Activated naive CD8-positive, alpha-beta T cell treated with anti-CD3 and anti-CD28 coated beads, Interleukin-2, amount 10 ng/mL, durations not matched to agents 7 days and 5 days (primary cell): ENCODE measurements at places on chromosomes 1 and 21. TPM values are rescaled to one million over a fixed set of nuclear protein-coding genes. Genes with fewer than 3 reads are reported as not detected.

DNA sequence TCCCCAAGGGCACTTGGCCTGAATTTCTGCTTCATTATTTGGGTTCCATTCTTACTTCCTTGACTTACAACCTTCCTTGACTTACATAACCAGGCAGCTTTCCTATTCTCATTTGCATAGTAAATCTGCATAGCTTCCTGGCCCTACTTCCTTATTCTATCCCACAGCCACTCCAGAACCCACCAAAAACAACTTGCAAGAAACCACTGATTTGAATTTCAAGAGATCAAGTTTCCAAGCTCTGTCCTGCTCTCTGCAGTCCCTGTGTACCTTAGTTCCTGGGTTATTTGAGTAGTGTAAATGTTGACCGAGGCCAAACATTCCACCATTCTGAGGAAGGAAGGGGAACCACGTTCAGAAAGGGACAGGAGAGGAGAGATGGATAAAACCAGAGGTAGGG, 603.3 kb downstream of the PTPRC start:
- peak overlapping the region; percentile 18 for H3K27ac ChIP-seq
- no peak overlapping the region for H3K4me3 ChIP-seq
- H3K4me1 ChIP-seq: peaks cover 12% of the 10 kb centered on the region
- H3K36me3 ChIP-seq: peaks cover 6% of the 10 kb centered on the region

DNA sequence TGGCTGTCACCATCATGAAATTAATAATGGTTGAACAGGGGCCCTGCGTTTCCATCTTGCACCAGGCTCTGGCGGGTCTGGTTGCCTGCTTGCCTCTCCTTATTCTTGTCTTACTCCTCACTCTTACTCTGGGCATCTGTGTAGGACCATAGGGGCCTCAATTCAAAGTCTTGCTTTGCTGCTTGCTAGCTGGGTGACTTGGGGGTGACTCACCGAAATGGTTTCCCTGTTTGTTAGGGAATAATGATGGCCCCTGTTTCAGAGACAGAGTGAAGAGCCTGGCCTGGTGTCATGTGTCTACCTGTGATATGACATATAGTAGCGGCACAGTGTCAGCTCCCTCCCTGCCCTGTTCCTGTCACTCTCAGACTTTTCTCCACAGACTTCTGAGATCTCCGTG, 24.6 kb downstream of the KCNC4 start:
- peaks cover 1% of the 10 kb centered on the region for H3K36me3 ChIP-seq
- H3K4me3 ChIP-seq: no peak overlapping the region
- DNase-seq: no peak
- H3K27ac ChIP-seq: no peak overlapping the region
- H3K4me1 ChIP-seq: peaks cover 8% of the 10 kb centered on the region

GRCh38 chr1:176863613-176864012, 300.9 kb downstream of the ASTN1 start:
- no peaks in the 10 kb centered on the region for H3K36me3 ChIP-seq
- H3K27ac ChIP-seq: no peak overlapping the region
- no peak for DNase-seq
- no peaks in the 10 kb centered on the region for H3K27me3 ChIP-seq
- no peak overlapping the region for H3K4me3 ChIP-seq

GRCh38 chr1:16719571-16720350, 20.6 kb upstream of the RNU1-4 start:
- H3K36me3 ChIP-seq: no peaks in the 10 kb centered on the region
- no peak for DNase-seq
- no peak overlapping the region for H3K4me3 ChIP-seq

- H3K4me1 ChIP-seq: peaks cover 2% of the 10 kb centered on the region
- H3K27ac ChIP-seq: no peak overlapping the region
- DNase-seq: no peak
- peaks cover 29% of the 10 kb centered on the region for H3K27me3 ChIP-seq
- H3K36me3 ChIP-seq: no peaks in the 10 kb centered on the region
Measured at GRCh38 chr1:41357451-41358101, 3.7 kb upstream of the FOXO6 start.

DNA sequence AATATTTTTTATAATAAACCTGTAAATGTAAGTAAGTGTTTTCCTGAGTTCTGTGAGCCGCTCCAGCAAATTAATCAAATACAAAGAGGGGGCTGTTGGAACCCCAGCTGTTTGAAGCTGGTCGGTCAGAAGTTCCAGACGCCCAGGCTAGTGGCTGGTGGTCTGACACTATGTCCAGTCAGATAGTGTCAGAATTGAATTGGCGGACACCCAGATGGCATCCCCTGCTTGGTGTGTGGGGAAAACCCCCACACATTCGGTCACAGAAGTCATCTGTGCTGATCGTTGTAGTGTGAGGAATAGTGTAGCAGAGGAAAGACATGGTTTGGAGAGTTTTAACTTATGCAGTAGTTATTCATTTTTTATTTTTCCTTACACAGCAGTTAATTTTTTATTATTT, 32.4 kb downstream of the TBCE start:
- H3K4me3 ChIP-seq: no peak overlapping the region
- no peak overlapping the region for H3K27ac ChIP-seq
- H3K36me3 ChIP-seq: peaks cover 7% of the 10 kb centered on the region
- no peak for DNase-seq
- peaks cover 1% of the 10 kb centered on the region for H3K4me1 ChIP-seq
- H3K27me3 ChIP-seq: no peaks in the 10 kb centered on the region

DNA sequence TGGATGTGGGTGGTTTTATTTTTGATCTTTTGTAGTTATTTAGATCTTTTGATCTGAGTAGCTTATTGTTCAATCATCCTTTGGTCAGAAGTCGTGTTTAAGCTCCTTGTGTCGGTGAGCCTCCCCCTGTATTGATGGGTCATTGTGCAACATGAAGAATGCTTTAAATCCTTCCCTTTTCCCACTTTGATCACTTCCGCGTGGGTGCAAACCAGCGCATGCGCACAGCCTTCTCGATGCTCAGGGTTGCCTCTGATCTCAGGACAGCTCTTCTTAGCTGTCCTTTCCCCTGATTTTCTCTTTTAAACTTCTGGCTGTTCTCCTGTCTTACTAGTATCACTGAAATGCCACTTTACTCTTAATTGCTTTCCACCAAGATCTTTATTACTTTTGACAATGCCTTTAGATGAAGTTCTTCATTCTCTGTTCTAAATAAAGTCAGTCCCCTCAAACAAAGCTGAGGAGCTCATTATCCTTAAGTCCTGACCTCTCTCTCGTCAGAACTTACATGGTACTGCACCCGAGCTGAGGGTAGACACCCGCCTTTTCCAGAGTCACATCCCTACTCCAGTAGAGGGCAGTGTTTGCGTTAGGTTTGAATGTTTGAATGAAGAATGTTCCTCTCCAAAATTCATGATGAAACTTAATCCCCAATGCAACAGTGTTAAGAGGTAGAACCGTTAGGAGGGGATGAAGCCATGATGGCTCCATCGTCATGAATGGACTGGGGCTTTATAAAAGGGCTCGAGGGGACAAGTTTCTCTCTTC, 547.9 kb upstream of the TMPRSS15 start:
- DNase-seq: no peak
- H3K4me1 ChIP-seq: no peaks in the 10 kb centered on the region
- H3K27ac ChIP-seq: no peak overlapping the region
- no peaks in the 10 kb centered on the region for H3K36me3 ChIP-seq
- no peak overlapping the region for H3K4me3 ChIP-seq

DNA sequence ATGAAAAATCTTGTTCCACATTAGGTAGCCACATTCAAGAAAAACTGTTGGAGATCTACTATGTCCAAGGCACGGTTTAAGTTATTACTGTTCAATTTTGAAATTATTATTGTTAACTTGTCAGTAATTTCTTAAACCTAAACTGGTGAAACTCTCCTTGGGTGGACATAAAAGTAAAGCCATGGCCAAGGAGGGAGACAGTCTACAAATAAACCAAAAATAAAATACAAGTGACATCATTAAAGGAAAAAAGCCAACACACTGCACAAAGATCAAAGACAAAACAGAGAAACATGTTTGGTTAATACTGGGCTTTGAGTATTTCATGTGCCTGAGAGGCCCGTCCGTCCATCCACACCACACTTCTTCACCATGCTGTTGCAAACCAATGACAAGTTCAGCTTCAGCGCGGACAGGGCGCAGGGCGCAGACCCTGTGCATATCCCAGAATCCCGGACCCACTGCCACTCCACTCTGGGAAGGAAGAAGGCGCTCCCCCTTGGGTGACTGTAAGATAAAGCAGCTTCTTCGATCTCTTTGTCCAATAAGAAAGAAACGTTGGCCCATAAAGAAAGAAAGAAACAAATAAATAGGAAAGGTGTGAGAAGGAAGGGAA, 918 bp upstream of the RASAL2 start:
- peaks cover 6% of the 10 kb centered on the region for H3K4me1 ChIP-seq
- H3K36me3 ChIP-seq: no peaks in the 10 kb centered on the region
- peak overlapping the region; percentile 48 for H3K4me3 ChIP-seq
- H3K27ac ChIP-seq: no peak overlapping the region
- peaks cover 40% of the 10 kb centered on the region for H3K27me3 ChIP-seq

DNA sequence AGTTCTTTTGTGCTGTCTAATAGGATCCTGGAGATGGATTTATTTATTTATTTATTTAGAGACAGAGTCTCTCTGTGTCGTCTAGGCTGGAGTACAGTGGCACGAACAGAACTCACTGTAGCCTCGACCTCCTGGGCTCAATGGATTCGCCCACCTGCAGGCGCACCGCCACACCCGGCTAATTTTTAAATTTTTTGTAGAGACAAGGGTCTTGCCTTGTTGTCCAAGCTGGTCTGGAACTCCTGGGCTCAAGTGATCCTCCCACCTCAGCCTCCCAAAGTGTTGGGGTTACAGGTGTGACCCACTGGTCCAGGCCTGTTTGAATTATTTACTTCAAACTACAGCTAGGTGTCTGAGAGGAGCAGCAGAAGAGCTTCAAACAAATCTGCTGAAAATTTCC, 9.6 kb upstream of the SPEN start:
- H3K4me3 ChIP-seq: peak overlapping the region; percentile 93
- H3K36me3 ChIP-seq: peaks cover 3% of the 10 kb centered on the region
- no peaks in the 10 kb centered on the region for H3K27me3 ChIP-seq
- no peak for DNase-seq
- peak overlapping the region; percentile 48 for H3K27ac ChIP-seq

- peak; percentile 87 for DNase-seq
- peaks cover 24% of the 10 kb centered on the region for H3K4me1 ChIP-seq
- H3K4me3 ChIP-seq: peak overlapping the region; percentile 95
- H3K27ac ChIP-seq: peak overlapping the region; percentile 96
Measured at GRCh38 chr1:153945131-153945794, 1.3 kb downstream of the DENND4B start.

GRCh38 chr1:20058531-20058930, 11.5 kb upstream of the PLA2G5 start:
- peak overlapping the region; percentile 14 for H3K4me3 ChIP-seq
- peaks cover 20% of the 10 kb centered on the region for H3K4me1 ChIP-seq
- H3K27me3 ChIP-seq: peaks cover 14% of the 10 kb centered on the region

GRCh38 chr1:235712812-235713211, 63.2 kb upstream of the GNG4 start:
- peaks cover 16% of the 10 kb centered on the region for H3K36me3 ChIP-seq
- no peak overlapping the region for H3K4me3 ChIP-seq
- no peak overlapping the region for H3K27ac ChIP-seq

- no peak overlapping the region for H3K4me3 ChIP-seq
- H3K27ac ChIP-seq: no peak overlapping the region
- DNase-seq: no peak
- no peaks in the 10 kb centered on the region for H3K27me3 ChIP-seq
- peaks cover 11% of the 10 kb centered on the region for H3K36me3 ChIP-seq
Measured at GRCh38 chr1:235391874-235392273, 24.6 kb downstream of the TBCE start.

DNA sequence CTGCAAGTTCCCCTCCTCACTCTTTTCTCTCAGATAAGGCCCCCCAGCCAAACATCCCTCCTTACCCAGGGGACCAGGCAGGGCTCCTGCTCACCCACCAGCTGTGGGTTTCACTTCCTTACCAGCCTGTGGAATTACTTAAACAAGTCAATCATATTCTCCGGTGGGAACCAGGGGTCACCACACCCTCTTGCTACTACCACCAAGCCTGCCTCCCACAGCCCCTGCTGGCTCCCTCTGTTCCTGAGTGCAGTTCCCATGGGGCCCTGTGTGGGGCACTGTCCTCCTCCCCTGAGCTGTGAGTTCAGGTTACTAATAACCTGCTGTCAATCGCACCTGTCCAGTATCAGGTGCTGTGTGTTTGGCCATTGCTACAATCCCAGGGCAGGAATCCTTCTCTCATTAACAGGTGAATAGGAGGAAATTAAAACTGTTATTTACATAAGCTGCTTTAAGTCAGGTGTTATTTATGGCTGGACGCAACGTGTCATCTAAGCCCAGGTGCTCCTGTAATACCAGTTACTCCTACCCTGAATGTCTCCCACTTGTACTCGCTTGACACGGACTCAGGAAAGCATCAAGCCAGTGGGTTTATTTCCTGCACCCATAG, 53.1 kb upstream of the LBR start:
- H3K27me3 ChIP-seq: peaks cover 3% of the 10 kb centered on the region
- H3K4me3 ChIP-seq: no peak overlapping the region

- no peak overlapping the region for H3K27ac ChIP-seq
- H3K27me3 ChIP-seq: peaks cover 17% of the 10 kb centered on the region
- H3K4me3 ChIP-seq: no peak overlapping the region
- no peaks in the 10 kb centered on the region for H3K4me1 ChIP-seq
- DNase-seq: no peak
- H3K36me3 ChIP-seq: no peaks in the 10 kb centered on the region
Measured at GRCh38 chr1:77025599-77025998, 158.3 kb downstream of the ST6GALNAC5 start.

DNA sequence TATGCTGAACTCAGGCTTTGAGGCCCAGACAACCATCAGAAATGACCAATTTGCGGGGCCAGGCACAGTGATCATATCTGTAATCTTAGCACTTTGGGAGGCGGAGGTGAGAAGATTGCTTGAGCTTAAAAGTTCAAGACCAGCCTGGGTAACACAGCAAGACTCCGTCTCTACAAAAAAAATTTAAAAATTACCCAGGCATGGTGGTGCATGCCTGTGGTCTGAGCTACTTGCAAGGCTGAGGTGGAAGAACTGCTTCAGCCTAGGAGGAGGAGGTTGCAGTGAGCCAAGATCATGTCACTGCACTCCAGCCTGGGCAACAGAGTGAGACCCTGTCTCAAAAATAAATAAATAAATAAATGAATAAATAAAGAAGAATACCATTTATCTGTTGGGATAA, 156.5 kb downstream of the EIF4G3 start:
- H3K4me3 ChIP-seq: no peak overlapping the region
- H3K27ac ChIP-seq: no peak overlapping the region
- H3K36me3 ChIP-seq: peaks cover 20% of the 10 kb centered on the region
- peaks cover 14% of the 10 kb centered on the region for H3K4me1 ChIP-seq

DNA sequence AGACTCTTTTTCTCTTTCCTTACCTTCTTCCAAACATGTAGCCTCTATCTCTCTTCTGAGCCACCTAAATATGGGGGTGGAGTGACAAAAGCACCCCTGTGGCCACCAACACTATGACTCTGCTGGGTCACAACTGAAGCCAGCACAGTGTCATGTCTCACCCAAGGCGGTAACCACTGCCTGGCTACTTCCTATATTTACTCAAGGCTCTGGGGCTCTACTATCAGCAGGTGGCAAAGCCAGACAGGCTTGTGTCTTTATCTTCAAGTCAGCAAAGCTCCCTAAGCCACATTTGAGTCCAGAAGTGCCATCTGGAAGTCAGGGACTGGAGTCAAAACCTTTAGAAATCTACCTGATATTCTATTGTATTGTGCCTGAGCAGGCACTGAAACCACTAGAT, 1515.2 kb downstream of the PLA2G4A start:
- no peaks in the 10 kb centered on the region for H3K36me3 ChIP-seq
- H3K4me3 ChIP-seq: no peak overlapping the region
- H3K27ac ChIP-seq: no peak overlapping the region
- no peaks in the 10 kb centered on the region for H3K4me1 ChIP-seq

- no peaks in the 10 kb centered on the region for H3K36me3 ChIP-seq
- no peak overlapping the region for H3K4me3 ChIP-seq
- H3K4me1 ChIP-seq: no peaks in the 10 kb centered on the region
- H3K27ac ChIP-seq: no peak overlapping the region
Measured at GRCh38 chr1:63866084-63866483, 92.3 kb downstream of the ROR1 start.

TRIM17 gene
- total RNA-seq: 4.3 TPM

CENPF gene
- 127 TPM for total RNA-seq

MMEL1 gene
- total RNA-seq: 4.1 TPM

KCNJ6 gene
- total RNA-seq: not detected

EXO1 gene
- total RNA-seq: 32.7 TPM

BCAN gene
- not detected for total RNA-seq
